ENCODE measurements at places on chromosomes 5 and 9.

- DNase-seq = no peak
Measured at GRCh38 chr5:64688391-64688790, 1.9 kb upstream of the SHISAL2B start.

DNA sequence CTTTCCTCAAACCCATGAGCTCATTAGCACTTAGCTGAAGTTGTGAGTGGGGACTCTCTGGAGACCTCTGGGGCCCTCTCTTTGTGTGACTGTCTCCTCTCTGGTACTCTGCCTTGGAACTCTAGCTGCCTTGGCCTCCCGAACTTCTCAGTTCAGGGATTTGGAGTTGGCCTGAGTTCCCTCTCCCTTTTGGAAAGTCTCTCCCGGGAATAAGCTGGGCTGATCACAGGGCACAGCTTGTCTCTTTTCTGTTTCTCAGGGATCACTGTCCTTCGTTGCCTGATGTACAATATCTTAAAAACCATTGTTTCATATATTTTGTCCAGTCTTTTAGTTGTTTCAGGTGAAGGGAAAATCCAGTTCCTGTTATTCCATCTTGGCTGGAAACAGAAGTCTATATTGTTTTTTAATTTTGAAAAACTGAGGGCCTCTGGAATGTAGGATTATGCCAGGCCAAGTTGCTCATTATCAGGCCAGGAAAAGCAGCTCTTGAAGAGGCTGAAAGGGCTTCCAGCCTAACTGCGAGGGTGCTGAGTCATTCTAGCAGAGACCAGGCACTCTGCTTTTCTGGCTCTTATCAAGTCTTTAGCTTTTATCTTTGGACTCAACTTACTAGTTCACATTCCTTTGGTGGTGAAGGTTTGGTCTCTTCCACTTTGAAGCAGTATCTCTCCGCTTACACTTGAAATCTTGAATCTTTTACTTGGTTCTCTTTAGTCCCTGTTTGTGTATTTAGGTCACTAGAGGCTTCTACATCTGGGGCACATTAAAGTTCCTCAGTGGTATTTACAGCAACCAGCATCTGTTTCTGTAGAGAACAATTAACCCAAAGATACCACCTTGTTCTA is 8.4 kb upstream of the RGS3 start:
- no peak for DNase-seq

GRCh38 chr5:170597109-170597751 is 93.4 kb downstream of the KCNIP1 start:
- no peak for DNase-seq

- no peak for DNase-seq
Measured at GRCh38 chr5:72281764-72282499, 38.1 kb downstream of the MRPS27 start.

DNA sequence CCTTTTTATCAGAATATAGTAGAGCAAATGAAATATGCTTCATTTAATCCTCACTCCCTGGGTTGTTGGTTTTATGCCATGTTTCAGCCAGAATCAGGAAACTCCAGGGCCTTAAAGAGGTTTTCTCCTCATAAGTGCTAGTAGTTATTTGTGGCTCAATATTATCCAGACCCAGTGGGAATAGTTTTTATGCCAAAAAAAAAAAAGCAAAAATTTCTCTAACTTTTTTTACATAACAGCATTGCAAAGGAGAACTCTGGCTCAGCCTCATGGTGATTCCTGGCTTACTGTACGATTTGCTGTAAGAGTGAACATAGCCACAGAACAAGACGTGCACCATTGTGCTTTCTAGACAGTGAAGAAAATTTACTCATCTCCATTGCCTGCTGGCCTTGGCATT is 232.5 kb downstream of the PJA2 start:
- DNase-seq = no peak

DNA sequence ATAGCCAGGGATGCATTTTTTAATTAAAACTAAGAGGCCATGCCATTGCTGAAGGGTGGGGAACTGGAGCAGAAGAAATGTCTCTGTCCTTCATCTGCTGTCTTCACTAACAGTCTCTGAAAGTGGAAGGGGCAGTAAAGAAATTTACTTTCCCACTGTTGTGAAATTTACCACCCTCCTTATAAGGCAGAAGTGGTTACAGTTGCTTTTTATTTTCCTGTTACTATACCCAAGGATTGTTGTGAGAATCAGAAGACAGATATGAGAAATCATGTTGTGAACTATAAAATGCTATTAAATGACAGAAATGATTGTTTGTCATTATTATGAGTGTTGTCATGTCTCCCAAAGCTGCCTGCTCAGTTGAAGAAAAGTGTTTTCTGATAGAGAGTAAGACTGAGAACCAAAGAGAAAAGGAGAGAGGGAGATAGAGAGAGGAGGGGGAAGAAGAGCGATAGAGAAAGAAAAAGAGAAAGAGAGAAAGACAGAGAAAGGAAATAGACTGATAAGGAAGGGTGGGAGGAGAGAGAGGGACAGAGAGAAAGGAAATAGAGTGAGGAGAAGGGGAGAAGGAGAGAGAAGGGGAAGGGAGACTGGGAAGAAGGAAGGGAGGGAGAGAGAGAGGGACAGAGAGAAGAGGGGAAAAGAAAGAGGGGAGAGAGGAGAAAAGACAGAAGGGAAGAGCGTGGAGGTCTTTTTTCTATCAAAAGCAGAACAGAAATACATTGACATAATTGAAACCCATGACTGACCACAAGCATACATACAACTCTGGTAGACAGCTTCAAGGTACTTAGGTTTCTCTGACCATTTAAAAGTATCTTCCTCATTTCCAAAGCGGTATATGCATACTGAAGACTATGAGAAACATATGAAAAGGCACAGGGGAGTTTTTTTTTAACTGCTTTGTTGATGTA is 22.5 kb downstream of the SEC61B start:
- DNase-seq = no peak

- DNase-seq = no peak
Measured at GRCh38 chr9:122904466-122904822, 715 bp downstream of the RC3H2 start.

- DNase-seq = no peak
Measured at GRCh38 chr5:152439791-152440190, 34.7 kb upstream of the NMUR2 start.

- no peak for DNase-seq
Measured at GRCh38 chr5:173962436-173962972, 26.5 kb upstream of the C5orf47 start.

DNA sequence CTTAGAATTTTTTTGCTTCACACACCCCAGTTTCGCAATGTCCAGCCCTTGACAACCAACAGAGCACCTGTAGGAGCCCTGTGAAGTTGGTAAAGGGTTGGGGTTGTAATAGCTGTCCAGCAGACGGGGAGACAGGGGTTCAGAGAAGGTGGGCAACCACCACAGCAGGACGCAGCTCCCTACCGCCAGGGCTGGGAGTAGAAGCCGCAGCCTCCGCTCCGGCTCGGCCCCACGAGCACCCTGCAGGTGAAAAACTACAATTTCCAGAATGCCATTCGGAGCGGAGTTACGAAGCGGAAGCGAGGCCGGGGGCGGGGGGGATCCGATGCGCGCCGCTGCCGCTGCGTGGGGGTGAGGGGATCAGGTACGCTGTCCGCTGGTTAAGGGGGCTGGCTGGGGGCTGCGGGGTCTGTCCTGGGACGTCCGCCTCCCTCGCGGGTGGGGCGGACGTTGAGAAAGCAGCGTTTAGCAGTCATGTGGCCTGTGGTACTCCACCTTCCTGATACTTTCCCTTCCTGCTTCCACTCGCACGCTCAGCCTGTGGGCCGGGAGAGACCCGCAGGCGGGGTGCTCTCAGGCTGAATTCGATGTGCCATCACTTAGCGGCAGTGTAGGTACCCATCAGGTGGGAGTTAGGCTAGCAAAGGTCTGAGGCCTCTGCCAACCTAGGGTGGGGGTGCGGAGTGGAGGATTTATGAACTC is at the start of gene TRMT10B:
Gene TRMT10B (plus strand): TSS at position 317 of the 702 bp plus-strand sequence. CDS start 8,127 bp downstream, outside the sequence.
- peak; percentile 23 for DNase-seq

- DNase-seq = no peak
Measured at GRCh38 chr5:42020788-42021530, 95.9 kb downstream of the FBXO4 start.

DNA sequence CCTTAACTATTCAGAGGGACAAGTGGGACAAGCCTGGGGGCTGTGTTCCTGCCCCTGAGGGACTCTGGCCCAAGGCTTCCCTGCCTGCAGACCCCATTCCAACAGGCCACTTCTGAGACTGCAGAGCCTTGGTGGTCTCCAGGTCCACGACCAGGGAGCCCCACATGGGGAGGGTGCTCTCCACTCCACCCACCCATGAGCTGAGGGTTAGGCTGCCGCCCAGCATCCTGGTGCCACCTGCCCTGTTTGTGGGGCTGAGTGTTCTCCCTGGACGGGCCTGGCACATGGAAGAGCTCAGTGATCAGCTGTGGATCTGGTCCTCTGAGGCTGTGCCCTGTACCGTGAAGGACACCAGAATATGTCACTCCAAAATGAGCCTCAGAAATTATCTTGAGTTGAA is 2.5 kb upstream of the ABO start:
- DNase-seq = no peak

GRCh38 chr5:3602785-3603502 is 7.3 kb downstream of the IRX1 start:
- no peak for DNase-seq

- DNase-seq = no peak
Measured at GRCh38 chr5:24816206-24816605, 171.4 kb upstream of the CDH10 start.

- DNase-seq = no peak
Measured at GRCh38 chr9:126777733-126778132, 27.1 kb upstream of the ZBTB43 start.

DNA sequence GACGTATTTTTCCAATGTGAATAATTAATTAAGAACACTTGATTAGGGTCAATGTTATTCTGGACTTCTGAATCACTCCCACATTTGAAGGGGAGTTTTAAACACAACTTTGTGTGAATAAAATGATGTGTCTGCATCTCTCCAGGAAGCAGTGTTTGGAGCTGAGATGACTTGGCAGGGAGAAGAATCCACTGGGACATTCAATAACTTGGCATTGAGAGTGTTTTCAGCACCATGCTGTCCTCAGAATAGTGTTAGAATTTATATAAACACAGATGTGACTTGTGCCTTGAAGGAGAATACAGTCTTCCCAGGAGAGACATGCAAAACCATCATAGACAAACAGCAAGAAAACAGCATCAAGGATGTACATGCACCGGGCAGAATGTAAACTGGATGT is 32.7 kb upstream of the KCNMB1 start:
- no peak for DNase-seq

DNA sequence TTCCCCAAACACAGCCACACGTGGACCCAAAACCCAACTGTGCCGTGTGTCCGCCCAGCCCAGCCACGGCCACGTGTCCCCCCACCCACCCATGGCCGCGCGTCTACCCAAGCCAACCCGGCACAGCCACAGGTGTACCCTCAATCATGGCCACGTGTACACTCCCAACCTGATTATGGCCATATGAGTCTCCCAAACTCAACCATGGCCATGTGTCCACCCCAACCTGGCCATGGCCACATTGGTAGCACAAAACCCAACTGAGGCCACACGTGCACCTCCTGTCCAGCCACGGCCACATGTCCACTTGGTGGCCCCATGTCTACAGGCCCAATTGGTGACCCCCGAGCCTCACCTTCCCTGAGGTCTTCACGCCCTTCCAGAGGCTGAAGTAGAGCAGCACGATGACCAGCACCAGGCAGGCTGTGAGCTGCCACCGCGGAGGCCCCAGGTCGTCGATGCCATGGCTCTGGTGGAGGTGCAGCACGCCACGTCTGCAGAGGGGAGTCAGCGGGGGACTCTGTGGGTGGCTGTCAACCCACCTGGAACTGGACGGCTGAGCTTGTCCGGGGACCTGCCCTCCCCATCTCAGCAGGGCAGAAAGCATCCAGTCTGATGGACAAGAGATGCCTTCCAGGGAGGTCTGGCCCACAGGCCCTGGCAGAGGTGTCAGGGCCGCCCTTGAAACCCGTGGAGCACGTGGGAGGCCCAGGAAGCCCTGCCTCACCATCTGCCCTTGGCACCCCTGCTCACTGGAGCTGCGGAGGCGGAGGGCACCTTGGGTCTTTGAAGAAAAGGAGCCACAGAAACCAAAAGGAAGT is 23.5 kb downstream of the SLC6A3 start:
- no peak for DNase-seq

DNA sequence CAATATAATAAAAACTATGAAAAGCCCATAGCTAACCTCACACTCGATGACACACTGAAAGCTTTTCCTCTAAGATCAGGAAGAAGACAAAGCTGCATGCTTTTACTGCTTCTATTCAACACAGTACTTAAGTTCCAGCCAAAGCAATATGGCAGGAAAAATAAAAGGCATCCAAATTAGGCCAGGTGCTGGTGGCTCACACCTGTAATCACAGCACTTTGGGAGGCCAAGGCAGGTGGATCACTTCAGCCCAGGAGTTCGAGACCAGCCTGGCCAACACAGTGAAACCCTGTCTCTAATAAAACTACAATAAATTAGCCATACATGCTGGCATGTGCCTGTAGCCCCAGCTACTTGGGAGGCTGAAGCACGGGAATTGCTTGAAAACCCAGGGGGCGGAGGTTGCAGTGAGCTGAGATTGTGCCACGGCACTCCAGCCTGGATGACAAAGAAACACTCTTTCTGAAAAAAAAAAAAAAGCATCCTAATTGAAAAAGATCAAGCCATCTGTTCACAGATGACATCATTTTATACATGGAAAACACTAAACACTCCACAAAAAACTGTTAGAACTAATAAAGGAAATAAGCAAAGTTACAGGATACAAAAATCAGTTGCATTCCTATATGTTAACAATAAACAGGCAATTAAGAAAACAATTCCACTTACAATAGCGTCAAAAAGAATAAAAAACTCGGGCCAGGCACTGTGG is 17.9 kb downstream of the ZFR start:
- DNase-seq = no peak

DNA sequence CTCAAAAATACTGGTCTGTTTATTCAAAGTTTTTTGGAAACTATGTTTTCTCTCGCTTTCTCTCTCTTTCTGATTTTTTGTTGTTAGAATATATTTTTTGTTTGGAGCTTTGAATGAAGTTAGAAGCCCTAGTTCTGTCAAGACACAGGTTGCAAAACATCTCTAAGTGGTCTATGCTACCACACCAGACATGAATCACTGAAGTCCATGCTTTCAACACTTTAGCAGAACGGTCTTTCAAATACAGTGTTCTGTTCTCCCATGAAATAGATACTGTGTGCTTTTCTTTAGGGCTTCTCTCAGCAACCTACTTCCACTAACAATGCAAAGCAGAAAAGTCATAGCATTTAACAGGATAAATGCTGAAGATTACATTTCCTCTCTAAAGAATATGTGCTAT is 392.5 kb downstream of the TMEM167A start:
- DNase-seq = no peak

DNA sequence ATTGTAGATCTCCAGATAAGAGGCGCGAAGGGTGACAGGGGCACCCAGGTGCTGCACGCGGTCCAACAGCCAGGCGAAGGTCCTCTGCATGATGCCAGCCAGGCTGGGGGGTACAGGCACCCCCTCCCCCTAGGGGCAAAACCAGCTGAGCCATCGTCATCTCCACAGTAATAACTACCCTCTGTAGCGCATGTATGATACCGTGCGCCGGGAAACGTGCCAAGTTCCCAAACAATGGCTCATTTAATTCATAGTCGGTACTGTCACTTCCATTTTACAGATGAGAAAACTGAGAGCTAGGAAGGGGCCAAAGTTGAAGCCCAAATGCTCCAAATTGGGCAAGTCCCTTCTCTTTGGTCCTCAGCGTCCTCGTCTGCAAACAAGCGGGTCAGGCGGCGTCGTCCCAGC is 1.5 kb downstream of the KIF12 start:
- DNase-seq = no peak
